ENCODE measurements at places on chromosomes 4 and X. TPM values are rescaled to one million over a fixed set of nuclear protein-coding genes. Genes with fewer than 3 reads are reported as not detected.

TMEM31 gene
- not detected for polyA plus RNA-seq

CYLC1 gene
- polyA plus RNA-seq = not detected

PPEF2 gene
- 0.15 TPM for polyA plus RNA-seq

TBL1X gene
- 13.0 TPM for polyA plus RNA-seq

RAB33A gene
- polyA plus RNA-seq = 0.88 TPM

TRIM60 gene
- not detected for polyA plus RNA-seq

KLB gene
- polyA plus RNA-seq = not detected

CABS1 gene
- 0.05 TPM for polyA plus RNA-seq

RNF128 gene
- not detected for polyA plus RNA-seq

STAP1 gene
- not detected for polyA plus RNA-seq

GLOD5 gene
- polyA plus RNA-seq = not detected

SLC10A4 gene
- 0.13 TPM for polyA plus RNA-seq

REST gene
- 5.7 TPM for polyA plus RNA-seq

SPANXN3 gene
- not detected for polyA plus RNA-seq

NAT8L gene
- polyA plus RNA-seq = under 0.01 TPM

FGB gene
- not detected for polyA plus RNA-seq

MAGED2 gene
- 247 TPM for polyA plus RNA-seq

UGT2B10 gene
- polyA plus RNA-seq = not detected

GLRA3 gene
- polyA plus RNA-seq = not detected

CT47B1 gene
- polyA plus RNA-seq = not detected

NAAA gene
- polyA plus RNA-seq = 28.2 TPM

AFF2 gene
- 0.36 TPM for polyA plus RNA-seq

ABCG2 gene
- polyA plus RNA-seq = 0.67 TPM

PAK3 gene
- polyA plus RNA-seq = 0.50 TPM

SOWAHB gene
- 0.26 TPM for polyA plus RNA-seq

GAGE12F gene
- polyA plus RNA-seq = not detected

FRMD7 gene
- not detected for polyA plus RNA-seq

FATE1 gene
- polyA plus RNA-seq = not detected

TLR6 gene
- 0.33 TPM for polyA plus RNA-seq

CTAG1B gene
- not detected for polyA plus RNA-seq

ATP1B4 gene
- not detected for polyA plus RNA-seq

PCDH18 gene
- 1.6 TPM for polyA plus RNA-seq

DUSP21 gene
- not detected for polyA plus RNA-seq

CT45A10 gene
- polyA plus RNA-seq = not detected

Data from aorta (tissue), 5 donors.